Articular chondrocyte of knee joint (primary cell): ENCODE measurements at places on chromosomes 7 and 10. TPM values are rescaled to one million over a fixed set of nuclear protein-coding genes. Genes with fewer than 3 reads are reported as not detected.

ZNF727 gene
- 2.9 and 3.0 TPM in 2 replicates for total RNA-seq

BAMBI gene
- total RNA-seq: 24.8 and 45.1 TPM in 2 replicates

ZNF736 gene
- 16.5 and 17.7 TPM in 2 replicates for total RNA-seq

MKI67 gene
- 17.0 and 22.9 TPM in 2 replicates for total RNA-seq

TAC1 gene
- total RNA-seq: not detected in 2 replicates

SFRP4 gene
- 18.7 and 59.5 TPM in 2 replicates for total RNA-seq
